ENCODE measurements at places on chromosomes 1 and 21. TPM values are rescaled to one million over a fixed set of nuclear protein-coding genes. Genes with fewer than 3 reads are reported as not detected.

- no peaks in the 10 kb centered on the region for H3K4me1 ChIP-seq
- no peaks in the 10 kb centered on the region for H3K36me3 ChIP-seq
- H3K27ac ChIP-seq = no peak overlapping the region
- H3K4me3 ChIP-seq = no peak overlapping the region
Measured at GRCh38 chr1:206482611-206483010, 12.3 kb downstream of the IKBKE start.

DNA sequence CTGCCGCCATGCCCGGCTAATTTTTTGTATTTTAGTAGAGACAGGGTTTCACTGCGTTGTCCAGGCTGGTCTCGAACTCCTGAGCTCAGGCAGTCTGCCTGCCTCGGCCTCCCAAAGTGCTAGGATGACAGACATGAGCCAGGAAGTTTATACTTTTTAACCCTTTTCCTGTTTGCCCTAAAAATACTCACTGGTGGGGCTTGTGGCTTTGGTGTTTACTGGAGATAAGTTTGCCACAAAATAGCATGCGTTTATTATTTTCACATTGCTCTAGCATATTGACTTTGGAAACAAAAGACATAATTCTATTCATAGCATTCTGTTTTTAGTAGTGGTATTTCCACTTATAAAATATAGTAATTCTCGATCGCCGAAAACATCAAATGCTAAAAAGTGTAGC, 19.8 kb upstream of the GTF2B start:
- H3K4me1 ChIP-seq = no peaks in the 10 kb centered on the region
- H3K27me3 ChIP-seq = no peaks in the 10 kb centered on the region
- no peak overlapping the region for H3K4me3 ChIP-seq
- no peak for DNase-seq

Gene CD5L
- total RNA-seq = 1.1 TPM

Gene FRRS1
- total RNA-seq = 2.4 TPM

GRCh38 chr1:200960236-200960947, 63.1 kb downstream of the KIF21B start:
- no peak overlapping the region for H3K4me3 ChIP-seq
- H3K27me3 ChIP-seq = peaks cover 2% of the 10 kb centered on the region
- H3K36me3 ChIP-seq = no peaks in the 10 kb centered on the region
- no peak for DNase-seq

GRCh38 chr21:14071902-14072734, 138.6 kb downstream of the LIPI start:
- H3K4me1 ChIP-seq = no peaks in the 10 kb centered on the region
- DNase-seq = no peak
- H3K36me3 ChIP-seq = no peaks in the 10 kb centered on the region
- H3K27ac ChIP-seq = no peak overlapping the region

- no peak for DNase-seq
- no peaks in the 10 kb centered on the region for H3K36me3 ChIP-seq
- H3K27me3 ChIP-seq = no peaks in the 10 kb centered on the region
Measured at GRCh38 chr1:230747127-230747730, at the start of gene CAPN9. CAPN9 (plus strand) TSS chr1:230747388; CDS start chr1:230747497, 109 bp downstream.
